Chondrocyte (in vitro differentiated cells): ENCODE measurements at places on chromosomes 7 and 10. TPM values are rescaled to one million over a fixed set of nuclear protein-coding genes. Genes with fewer than 3 reads are reported as not detected.

DNA sequence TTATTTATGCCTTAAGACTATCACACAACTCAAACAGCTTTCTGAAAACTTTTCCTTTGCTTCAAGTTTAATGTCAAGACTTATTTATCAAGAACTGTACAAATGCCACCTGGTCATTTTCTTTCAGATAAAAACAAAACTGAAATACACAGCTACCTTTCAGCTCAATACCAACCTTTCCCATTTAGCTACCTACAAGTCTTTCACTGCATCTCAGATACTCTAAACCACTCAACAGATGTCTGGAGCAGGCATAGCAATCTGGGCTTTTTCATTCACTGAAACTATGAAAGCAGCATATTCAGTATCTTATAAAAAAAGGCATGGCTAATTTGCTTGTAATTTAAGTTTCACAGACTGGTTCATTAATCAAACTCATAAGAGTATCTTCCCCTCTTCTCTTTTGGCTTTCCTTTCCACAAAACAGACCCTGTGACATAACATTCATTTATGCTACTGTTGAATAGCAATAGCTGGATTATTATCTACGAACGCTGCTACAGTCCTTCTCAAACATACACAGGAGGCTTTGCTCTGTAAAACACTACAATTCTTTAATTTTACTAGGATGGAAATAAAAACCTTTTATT is 8.2 kb downstream of the TRA2A start:
- no peaks in the 10 kb centered on the region for H3K27me3 ChIP-seq
- peaks cover 58% of the 10 kb centered on the region for H3K4me1 ChIP-seq
- no peak overlapping the region for H3K4me3 ChIP-seq
- DNase-seq: no peak
- H3K36me3 ChIP-seq: peaks cover 16% of the 10 kb centered on the region

DNA sequence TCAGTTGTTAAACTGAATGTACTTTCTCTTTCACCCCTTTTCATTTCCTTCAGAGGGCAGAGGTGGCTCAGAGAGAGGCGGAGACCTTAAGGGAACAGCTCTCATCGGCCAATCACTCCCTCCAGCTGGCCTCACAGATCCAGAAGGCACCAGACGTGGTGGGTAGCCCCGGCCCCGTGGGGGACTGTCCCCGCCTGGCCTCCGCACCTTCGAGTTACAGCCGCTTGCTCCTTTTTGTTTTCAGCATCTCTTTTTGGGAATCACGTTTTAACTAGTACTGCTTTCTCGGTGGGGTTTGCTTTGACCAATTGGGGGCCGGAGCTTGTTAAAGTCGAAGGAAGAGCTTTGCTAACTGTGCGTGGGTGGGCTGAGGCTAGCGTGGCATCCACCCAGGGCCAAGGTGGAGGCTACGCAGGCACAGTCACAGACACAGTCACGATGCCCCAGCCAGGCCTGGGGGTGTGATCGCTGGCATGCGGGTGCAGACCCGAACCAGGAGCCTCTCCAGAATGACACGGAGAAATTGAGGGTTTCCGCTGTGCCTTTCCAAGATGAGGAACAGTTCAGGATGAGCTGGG is 116.2 kb upstream of the SH2B2 start:
- H3K27ac ChIP-seq: peak overlapping the region; percentile 83
- H3K4me3 ChIP-seq: peak overlapping the region; percentile 28
- no peaks in the 10 kb centered on the region for H3K27me3 ChIP-seq

Gene AKAP9
- 32.1 to 54.6 TPM (median 35.1 TPM) in 3 replicates for total RNA-seq

DNA sequence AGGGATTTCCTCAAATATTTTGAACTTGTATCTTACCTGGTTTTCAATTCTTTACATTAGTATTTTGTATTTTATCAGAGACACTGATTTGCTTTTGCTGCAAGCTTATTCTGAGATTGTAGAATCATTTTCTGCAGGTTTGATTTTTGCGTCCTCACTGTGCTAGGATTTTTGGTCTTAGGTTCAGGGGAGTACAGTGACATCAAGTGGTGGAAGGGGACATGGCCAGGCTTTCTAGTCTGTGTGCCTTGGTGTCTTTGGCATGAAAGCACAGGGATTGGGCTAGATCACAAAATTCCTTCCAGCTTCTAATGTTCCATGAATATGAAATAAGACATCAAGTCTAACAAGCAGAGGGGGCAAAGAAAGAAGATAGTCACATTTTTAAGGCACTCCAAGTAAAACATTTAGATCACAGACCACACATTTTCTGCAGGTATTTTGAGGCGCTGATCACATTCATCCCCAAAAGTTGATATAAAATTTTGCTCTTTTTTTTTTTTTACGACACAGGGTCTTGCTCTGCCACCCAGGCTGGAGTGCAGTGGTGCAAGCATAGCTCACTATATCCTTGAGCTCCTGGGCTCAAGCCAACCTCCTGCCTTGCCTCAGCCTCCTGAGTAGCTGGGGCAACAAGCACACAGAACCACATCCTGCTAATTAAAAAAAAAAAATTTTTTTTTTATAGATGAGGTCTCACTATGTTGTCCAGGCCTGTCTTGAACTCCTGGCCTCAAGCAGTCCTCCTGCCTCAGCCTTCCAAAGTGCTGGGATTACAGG is 124.4 kb downstream of the PON1 start:
- DNase-seq: no peak
- H3K27ac ChIP-seq: no peak overlapping the region
- H3K36me3 ChIP-seq: no peaks in the 10 kb centered on the region

GRCh38 chr7:64881461-64882287 is 21.4 kb upstream of the ZNF273 start:
- no peak overlapping the region for H3K4me3 ChIP-seq
- no peak for DNase-seq
- H3K27ac ChIP-seq: no peak overlapping the region
- H3K27me3 ChIP-seq: peaks cover 8% of the 10 kb centered on the region
- no peaks in the 10 kb centered on the region for H3K36me3 ChIP-seq

- H3K4me1 ChIP-seq: no peaks in the 10 kb centered on the region
- H3K4me3 ChIP-seq: no peak overlapping the region
- H3K27ac ChIP-seq: no peak overlapping the region
- no peaks in the 10 kb centered on the region for H3K36me3 ChIP-seq
Observed at GRCh38 chr7:11427686-11428273, 404.2 kb downstream of the THSD7A start.

- peaks cover 16% of the 10 kb centered on the region for H3K4me1 ChIP-seq
- no peak for DNase-seq
- H3K27ac ChIP-seq: peak overlapping the region; percentile 52
Observed at GRCh38 chr10:62422068-62422590, 48.0 kb downstream of the ZNF365 start.

DNA sequence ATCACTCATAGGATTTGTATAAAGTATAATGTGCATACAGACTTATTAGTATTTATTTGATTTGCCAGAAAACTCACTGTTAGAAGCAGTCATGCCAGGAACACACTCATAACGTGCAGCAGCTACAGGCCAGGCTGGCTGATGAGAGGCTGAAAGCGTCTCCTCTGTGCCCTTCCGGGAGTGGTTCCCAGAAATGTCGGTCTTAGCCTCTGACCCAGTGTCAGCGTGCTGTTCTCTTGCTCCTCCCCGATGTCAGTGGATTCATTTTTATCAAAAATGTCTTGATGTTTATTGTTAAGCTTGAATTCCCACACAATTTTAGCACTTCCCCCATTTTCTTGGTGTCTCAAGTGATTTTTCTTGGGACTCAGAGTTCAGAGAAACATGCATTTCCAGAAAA is 33.3 kb upstream of the GARS1 start:
- DNase-seq: no peak
- H3K4me1 ChIP-seq: peaks cover 23% of the 10 kb centered on the region
- no peak overlapping the region for H3K27ac ChIP-seq
- H3K4me3 ChIP-seq: no peak overlapping the region

- DNase-seq: peak; percentile 38
- H3K4me1 ChIP-seq: peaks cover 47% of the 10 kb centered on the region
- H3K36me3 ChIP-seq: peaks cover 6% of the 10 kb centered on the region
- H3K27me3 ChIP-seq: no peaks in the 10 kb centered on the region
- peak overlapping the region; percentile 44 for H3K4me3 ChIP-seq
Observed at GRCh38 chr10:132319853-132320653, 11.9 kb upstream of the LRRC27 start.

DNA sequence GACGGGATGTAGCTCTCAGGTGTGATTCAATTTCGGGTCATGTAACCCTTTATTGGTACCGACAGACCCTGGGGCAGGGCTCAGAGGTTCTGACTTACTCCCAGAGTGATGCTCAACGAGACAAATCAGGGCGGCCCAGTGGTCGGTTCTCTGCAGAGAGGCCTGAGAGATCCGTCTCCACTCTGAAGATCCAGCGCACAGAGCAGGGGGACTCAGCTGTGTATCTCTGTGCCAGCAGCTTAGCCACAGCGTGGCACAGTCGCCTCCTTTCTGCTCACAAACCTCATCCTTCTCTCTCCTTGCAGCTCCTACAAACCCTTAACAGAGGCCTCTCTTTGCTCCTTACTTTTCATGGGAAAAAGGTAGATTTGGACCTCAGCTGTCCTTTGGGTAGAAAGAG is 197.5 kb upstream of the PRSS58 start:
- peak; percentile 81 for DNase-seq
- no peak overlapping the region for H3K4me3 ChIP-seq
- H3K27ac ChIP-seq: no peak overlapping the region
- peaks cover 14% of the 10 kb centered on the region for H3K4me1 ChIP-seq
- no peaks in the 10 kb centered on the region for H3K36me3 ChIP-seq
